ENCODE measurements at places on chromosomes 12 and 14.

DNA sequence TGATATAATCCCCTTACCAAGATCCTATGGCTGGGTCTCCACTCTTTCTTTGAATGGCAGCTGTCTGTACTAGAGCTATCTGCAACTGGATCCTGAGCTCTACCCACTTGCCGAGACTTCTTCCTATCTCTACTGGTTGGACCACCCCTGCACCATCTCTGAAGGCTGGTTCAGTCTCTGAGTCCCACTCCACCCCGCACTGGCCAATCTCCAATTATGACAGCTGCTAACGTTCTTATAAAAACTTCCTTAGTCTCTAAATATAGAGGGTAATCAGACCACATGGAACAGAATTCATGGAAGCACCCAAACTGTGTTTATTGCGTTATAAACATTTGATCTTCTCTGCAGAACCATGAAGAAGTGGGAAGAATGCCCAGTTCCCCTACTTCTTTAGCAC lies 186.6 kb upstream of the EEA1 start:
- DNase-seq, result no peak

GRCh38 chr14:68369281-68370056 lies 423.4 kb downstream of the ZFP36L1 start:
- DNase-seq, result no peak

GRCh38 chr12:48858043-48858442 lies 6.1 kb upstream of the DDX23 start:
- DNase-seq, result no peak

DNA sequence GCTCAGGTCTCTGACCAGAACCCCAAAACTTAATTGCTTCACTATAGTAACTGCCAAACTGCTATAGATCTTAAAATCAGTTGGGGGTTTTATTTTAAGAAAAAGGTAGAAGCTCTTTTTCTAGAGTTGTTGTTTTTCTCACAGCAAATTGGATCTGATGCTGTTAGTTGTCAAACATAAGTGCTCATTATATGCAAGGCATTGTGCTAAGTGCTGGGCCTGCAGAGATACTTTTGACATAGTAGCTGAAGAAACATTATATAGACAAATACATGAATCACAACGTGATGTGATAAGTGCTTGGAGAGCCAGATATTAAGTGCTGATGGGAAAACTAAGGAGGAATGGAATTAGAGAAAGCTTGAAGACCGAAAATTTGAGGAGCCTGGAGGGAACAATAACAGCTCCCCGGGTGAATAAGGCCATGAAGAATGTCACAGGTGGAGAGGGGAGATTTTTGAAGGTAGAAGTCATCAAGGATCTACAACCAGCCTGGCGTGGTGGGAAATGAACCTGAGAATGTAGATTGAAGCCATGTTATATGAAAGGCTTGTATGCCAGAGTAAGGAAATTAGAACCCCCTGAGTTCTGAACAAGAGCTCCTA lies 126.5 kb downstream of the DYRK2 start:
- DNase-seq, result no peak

GRCh38 chr12:90473831-90474230 lies 481.1 kb downstream of the CCER1 start:
- no peak for DNase-seq

DNA sequence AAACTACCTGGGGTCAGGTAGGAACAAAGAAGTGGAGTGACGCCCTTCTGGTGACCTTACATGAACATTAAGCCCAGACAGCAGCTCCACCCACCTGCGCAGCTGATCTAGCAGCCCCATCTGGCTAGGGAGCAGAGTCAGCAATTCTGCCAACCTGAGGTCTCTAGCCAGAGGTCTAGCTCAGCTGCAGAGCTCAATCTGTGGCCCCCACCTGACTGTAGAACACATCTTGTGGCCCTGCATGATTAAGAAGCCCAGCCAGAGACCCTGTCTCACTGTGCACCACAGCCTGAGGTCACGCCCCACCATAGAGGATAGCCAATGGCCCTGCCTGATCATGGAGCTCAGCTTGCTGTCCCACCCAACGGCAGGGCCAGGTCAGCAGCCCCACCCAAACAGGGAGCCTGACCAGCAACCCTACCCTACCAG lies 50.6 kb upstream of the HIGD1C start:
- DNase-seq, result no peak

DNA sequence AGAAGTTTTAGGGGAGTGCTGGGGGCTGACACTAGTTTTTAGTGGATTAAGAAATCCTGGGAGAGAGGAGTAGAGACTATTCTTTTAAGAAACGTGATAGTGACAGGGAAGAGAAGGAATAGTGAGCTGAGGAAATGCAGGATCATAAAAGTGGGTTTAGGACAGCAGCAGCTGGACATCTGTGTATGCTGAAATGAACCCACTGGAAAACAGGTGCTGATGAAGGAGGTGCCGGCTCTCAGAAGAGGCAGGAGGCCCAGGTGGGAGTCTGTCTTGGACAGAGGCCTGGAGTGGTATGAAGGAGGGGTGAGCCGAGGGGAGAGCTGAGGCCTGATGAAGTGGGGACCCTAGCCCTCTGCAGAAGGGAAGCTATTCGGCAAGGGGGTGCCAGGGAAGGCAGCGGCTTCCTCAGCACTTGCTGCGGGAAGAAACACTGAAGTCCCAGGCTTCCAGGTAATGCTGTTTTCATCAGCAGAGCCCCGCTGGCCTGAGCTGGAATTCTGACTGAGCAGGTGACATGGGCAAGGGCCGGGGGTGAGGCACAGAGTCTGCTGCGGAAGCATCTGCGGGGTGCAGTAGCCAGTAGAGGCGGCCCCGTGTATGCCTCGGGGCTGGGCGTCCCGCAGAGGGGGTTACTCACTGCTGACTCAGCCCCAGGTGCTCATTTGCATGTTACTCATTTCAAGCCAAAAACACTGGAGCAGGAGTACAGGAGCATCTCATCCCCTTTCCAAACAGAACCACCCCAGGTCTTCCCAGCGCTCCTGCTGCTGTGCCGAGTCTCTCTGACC lies 89.7 kb downstream of the TMCC3 start:
- DNase-seq, result peak; percentile 42

DNA sequence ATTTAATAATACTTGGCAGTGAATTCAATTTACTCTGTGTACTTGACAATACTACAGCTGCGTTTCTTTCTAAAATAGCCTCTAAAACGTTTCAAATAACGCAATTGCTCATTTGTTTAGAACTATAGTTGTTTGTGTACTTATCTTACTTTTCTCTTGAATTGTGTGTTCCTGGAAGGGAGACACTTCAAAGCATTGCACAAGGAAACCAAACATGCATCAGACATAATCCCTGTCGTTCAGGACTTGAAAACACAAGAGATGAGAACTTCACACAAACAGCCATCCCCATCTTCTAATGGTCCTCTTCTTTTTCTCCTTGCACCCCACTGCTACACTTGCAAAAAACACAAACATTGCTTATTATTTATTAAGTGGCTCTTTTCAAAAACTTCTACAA lies 38.5 kb downstream of the PTGER2 start:
- no peak for DNase-seq

GRCh38 chr12:112309797-112310196 lies 72.4 kb downstream of the HECTD4 start:
- DNase-seq, result no peak

DNA sequence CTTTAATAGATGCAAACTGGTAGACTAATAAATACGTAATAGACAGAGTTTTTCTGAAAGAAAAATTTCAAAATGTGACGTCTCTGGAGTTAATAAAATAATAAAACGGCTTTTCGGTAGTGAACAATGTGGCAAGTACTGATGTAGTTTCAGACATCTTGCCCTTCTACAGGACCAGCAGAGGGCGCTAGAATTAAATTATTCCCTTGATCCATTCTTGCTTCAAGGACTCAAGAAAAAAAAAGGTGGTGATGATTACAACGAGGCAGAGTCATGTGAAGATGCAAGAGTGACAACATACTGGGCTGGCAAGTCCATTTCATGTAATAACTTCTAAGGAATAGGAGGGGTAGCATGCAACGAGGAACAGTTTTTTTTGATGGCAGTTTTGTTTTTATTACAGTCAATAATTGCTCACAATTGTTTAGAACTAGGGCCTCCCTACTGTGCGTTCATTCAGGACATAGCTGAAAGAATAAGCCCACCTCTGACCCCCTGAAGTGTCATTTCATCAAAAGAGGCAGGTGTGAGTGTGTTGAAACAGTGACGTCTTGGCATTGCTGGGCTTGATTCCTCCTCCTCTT lies 101.0 kb upstream of the GZMB start:
- no peak for DNase-seq

GRCh38 chr12:76216585-76217472 lies 131.4 kb downstream of the BBS10 start:
- DNase-seq, result no peak

DNA sequence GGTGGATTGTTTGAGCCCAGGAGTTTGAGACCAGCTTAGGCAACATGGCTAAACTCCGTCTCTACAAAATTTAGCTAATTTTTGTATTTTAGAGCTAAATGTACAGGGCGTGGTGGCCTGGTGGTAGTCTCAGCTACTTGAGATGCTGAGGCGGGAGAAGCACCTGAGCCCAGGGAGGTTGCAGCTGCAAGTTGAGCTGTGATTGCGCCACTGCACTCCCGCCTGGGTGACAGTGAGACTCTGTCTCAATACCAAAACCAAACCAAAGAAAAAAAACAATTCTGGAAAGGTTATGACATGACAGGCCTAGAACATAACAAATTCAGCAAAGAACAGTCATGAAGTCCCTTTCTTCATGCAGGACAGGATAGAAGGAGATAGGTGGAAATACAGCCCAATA lies 25.7 kb downstream of the WDR89 start:
- DNase-seq, result no peak

GRCh38 chr12:79183003-79183402 lies 318.4 kb downstream of the SYT1 start:
- DNase-seq, result no peak

- no peak for DNase-seq
Observed at GRCh38 chr14:31966896-31967668, 110.0 kb upstream of the ARHGAP5 start.

GRCh38 chr12:122054842-122055520 lies 23.6 kb upstream of the MLXIP start:
- DNase-seq, result no peak

- DNase-seq, result no peak
Observed at GRCh38 chr12:26198742-26199141, 3.4 kb downstream of the SSPN start.

GRCh38 chr14:61564618-61565091 lies 130.7 kb upstream of the HIF1A start:
- DNase-seq, result no peak

GRCh38 chr14:43479596-43480195 lies 1027.4 kb downstream of the FSCB start:
- no peak for DNase-seq

GRCh38 chr12:22536346-22536945 lies 7.9 kb downstream of the C2CD5 start:
- no peak for DNase-seq

- DNase-seq, result no peak
Observed at GRCh38 chr12:49201595-49202295, 12.9 kb upstream of the TUBA1A start.

- DNase-seq, result peak; percentile 39
Observed at GRCh38 chr12:116861320-116861719, 19.9 kb downstream of the HRK start.

DNA sequence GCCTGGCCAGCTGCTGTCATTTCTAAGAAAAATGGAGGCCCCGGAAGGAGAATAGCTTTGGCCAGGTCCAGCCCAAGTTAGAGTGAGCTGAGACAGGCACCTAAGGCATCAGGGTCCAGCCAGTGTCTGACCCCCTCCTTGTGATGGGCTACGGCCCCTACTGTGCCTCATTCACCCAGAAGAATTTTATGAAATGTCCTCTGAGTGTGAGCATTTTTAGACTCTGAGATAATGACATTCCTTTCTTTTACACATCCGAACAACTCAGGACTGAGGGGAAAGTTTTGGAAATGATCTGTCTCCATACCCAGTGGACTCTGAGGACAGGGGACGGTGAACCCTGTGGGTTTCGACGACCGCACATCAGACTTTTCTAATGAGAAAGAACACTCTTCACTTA lies 50.4 kb downstream of the SLC24A4 start:
- no peak for DNase-seq

DNA sequence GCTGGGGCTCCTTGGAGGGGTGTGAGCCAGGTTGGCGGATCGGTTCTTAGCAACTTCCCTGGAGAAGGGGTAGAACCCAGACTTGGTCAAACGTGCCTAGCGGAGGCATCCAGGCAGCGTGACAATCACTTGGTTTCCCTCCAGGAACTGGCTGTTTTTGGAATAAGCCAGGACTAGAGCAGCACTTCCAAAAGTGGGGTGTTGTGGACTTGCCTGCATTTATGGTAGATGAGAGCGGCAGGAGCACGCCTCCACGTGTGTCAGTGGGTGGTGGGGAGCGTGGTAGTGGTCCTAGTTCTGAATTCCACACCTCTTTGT lies 2.8 kb downstream of the PRMT8 start:
- no peak for DNase-seq

DNA sequence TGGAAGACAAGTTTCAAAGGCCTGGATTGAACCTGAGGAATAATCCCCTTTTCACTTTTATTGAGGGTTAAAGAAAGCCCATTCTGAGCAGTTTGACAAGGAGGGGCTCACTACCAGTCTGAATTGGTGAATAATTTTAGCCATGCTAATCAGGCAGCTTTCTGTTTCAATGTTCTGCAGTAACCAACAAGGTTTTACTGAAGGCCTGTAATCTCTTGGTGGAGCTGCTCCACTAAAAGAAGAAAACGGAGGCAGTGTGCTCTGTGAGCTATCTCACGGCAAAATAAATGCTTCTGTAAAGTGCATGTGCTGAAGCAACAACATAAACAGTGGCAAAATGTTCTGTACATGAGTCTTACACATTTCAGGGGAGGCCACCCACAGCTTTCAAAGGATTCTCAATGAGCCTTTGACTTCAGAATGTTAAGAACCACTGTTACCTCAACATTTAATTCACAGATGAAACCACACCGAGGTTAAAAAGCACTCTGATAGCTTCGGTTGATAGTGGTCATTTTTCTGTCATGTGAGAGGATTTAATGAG lies 111.2 kb downstream of the LRIG3 start:
- DNase-seq, result no peak

DNA sequence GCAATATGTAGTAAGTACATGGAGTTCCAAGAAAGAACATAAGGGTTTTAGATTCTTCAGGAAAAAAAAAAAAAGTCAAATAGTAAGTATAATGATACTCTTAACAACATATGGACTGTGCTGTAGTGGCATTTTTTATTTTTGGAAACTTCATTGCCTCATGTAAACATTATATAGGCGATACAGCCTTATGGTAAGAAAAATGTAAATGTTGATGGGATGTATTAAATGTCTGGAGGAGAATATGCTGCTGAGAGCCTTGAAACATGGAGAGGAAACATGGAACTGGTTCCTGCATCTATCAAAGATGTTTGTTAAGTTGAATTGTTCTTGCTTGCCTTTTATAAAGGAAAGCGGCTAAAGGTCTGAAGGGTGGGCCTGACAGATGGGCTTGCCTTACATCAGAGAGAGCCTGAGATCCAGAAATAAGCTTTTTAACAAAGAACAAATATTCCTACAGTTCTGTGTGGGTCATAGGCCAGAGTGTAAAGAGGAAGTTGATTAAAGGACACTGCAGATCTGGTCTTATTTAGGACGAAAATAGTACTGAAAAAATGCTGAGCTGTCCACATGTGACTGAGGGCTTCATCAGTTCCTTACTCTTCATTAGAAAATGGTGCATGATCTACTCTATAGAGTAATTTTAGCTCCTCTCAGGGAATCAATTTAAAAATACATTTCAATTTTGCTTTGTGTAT lies 448.1 kb upstream of the DCN start:
- DNase-seq, result no peak
